Smooth muscle cell of the umbilical artery (primary cell): ENCODE measurements at places on chromosomes 5 and 9. TPM values are rescaled to one million over a fixed set of nuclear protein-coding genes. Genes with fewer than 3 reads are reported as not detected.

The ORM1 gene
- total RNA-seq = not detected in 2 replicates

The TRAF1 gene
- 2.1 and 3.1 TPM in 2 replicates for total RNA-seq

The RANBP17 gene
- 15.1 and 18.2 TPM in 2 replicates for total RNA-seq

The CDKN2B-AS1 gene
- total RNA-seq = 4.2 and 6.5 TPM in 2 replicates

The CA9 gene
- 3.6 and 8.1 TPM in 2 replicates for total RNA-seq
